ENCODE measurements at places on chromosomes 16 and 17.
A peak's percentile ranks its signal among the peaks of the same experiment; 100 is the strongest.

DNA sequence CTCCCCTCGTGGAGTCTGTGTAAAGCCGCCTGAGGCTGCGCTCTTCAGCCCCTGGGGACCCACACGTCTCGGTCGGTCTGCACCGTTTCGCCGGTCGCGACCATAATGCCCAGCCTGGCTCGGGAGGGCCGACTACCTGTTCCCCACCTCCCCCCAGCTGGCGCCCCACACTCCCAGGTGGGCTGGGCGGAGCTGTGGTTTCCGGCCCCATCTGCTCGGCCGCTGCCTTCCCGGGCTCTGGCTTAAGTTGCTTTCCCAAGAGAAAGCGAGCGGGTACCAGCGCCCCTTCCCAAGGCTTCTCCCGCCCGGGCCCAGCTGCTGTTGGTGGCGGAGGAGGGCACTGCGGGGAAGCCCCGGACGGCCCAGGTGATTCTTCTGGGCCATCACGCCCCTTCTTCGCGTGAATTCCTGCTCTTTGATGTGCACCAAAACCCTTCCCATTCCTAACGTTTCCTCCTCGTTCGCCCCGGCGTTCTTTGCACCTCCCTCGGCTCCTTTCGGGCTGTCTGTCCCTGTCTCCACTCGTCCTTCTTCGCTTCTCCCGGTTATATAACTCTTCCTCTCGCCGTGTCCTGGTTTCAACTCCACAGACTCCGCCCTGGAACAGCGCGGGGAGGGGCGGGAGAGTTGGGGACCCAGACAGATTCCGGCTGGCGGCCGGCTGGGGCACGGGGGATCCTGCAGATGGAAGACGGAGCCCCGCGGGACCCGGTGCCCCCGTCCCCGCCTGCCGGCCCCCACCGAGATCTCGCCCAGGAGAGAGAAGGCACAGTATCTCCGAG, 2.0 kb downstream of the KDM6B start:
- DNase-seq: peak; percentile 60

- DNase-seq: no peak
Observed at GRCh38 chr17:22517716-22518115, 825.4 kb downstream of the KCNJ18 start.

DNA sequence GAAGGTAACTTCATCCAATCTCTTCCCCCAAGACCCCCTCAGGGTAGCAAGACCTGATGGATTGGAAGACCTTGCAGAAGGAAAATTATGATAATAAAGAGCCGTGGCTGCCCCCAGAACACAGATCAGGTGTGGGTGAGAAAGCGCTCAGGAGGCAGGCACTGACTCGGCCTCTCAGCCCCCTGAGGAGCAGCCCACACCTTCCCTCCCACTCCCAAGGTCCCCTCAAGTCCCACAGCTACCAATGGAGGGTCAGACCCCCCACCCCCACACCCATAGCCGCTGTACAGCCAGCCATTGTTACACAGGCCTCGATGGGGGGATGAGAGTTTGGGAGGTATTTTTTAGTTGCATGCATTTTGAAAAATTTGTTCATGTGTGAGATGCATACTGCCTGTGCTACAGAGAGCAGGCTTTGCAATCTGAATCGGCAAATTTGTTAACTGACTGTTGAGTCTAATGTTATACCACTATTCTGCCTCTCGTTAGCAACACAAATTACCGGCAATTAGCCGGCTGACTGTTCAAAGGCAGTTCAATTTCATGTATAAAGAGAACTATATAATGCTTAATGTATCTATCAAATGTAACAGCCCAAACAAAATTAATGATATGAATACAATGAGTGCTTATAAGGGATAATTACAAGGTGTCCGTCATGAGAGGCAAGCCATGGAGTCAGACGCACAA, 211.7 kb downstream of the C16orf78 start:
- DNase-seq: no peak

DNA sequence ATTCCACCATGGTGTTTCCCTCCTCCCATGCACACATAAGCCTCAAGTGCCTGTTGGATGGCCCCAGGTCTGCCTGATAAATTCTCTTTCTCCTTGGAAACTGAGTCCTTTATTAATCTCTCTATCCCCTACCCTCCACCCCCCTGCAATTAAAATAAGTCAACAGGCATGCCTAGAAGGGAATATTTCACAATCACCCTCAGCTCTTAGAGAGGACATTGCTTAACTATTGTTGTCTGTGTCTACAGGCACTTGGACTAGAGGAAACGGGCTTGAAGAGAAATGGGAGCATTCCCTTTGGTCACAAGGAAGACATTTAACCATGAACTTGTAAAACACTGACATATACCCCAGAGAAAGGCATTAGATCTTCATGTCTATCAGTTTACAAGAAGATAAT, 39.5 kb downstream of the RCVRN start:
- no peak for DNase-seq

DNA sequence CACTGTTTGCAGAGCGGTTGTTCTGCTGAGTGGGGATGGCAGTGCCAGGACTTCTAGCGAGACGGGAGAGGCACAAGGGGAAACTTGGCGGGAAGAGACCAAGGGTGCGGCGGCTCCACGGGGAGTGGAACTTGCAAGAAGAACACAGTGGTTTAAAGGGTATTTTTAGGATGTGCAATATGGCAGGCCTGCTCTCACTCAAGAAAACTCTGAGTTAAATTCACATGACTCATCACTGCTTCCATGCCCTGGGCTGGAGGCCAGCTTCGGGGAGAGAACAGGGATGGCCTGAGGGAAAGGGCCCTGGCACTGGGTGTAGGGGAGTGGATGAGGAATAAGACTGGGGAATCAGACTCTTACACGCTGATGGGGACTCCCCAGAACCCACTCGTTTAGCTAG, 13.3 kb upstream of the CD300LD start:
- no peak for DNase-seq

- no peak for DNase-seq
Observed at GRCh38 chr17:49748791-49749190, 15.1 kb downstream of the FAM117A start.

GRCh38 chr17:50799582-50799981, 32.3 kb upstream of the ANKRD40CL start:
- no peak for DNase-seq

DNA sequence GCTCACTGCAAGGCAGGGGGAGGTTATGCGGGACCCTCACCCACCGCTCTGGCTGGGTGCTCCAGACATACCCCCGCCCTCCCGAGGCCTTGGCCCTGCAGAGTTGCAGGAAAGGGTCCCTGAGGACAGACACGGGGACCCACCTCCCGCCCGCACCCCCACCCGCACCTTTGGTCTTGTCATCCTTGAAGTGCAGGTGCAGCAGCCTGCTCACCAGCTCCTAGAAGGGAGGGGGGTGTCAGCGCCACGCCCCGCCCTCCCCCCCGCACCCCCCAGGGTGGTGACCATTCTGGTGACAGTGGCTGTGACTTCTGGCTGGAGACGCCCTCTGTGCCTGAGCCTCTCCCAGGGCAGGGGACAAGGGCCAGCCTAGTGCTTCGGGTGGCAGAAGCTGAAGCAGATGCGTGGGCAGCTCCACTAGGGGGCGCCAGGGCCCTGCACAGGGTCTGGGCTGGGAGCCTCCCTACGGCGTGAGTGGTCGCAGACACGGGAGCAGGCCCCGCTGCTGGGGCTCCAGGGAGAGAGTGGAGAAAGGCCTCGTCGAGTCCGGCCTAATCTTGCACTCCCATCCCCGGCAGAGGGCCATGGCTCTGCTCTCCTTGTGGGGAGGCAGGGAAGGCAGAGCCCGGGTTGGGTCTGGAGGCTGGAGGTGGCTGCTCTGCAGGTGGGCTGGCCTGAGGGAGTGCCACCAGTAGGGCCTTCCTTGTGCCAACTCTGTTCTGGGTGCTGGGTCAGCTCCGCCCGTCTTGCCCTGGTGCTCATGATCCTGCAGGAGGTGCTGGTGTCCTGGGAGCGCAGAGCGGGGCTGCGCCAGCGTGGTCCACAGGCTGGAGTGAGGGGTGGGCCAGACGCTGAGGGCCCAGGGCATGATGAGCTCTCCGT, 2.7 kb downstream of the CENPX start:
- no peak for DNase-seq

- no peak for DNase-seq
Observed at GRCh38 chr17:66610361-66611133, 224.4 kb upstream of the CACNG5 start.

- DNase-seq: peak; percentile 70
Observed at GRCh38 chr17:13297183-13297582, 279.4 kb upstream of the ELAC2 start.

GRCh38 chr16:535446-536405, 8.2 kb downstream of the CAPN15 start:
- no peak for DNase-seq

DNA sequence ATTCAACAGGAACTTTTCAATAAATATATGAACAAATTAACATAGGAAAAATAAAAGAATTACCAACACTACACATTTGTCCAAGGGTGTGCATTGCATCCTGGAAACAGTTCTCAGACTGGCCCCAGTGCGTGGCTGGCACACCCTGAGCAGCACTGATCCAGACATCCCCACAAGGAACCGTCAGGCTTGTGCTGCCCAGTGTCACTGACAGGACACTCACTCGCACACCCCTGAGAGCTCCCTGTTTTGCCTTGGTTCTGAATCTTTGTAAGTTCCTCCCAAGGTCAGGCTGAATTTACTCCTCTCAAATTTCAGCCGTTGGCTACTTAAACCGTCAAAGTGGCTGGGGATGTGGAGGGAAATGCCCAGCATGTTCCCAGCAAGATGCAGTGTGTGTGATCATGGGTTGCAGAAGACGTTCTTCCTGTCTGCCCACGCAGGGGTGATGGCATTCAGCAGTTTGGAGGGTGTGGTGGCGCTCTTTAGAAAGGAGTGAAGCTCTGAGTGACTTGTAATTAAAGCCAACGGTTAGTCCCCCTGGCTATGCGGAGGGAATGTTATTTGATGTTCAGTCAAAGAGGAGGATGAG, 1.7 kb downstream of the MT2A start:
- DNase-seq: no peak

DNA sequence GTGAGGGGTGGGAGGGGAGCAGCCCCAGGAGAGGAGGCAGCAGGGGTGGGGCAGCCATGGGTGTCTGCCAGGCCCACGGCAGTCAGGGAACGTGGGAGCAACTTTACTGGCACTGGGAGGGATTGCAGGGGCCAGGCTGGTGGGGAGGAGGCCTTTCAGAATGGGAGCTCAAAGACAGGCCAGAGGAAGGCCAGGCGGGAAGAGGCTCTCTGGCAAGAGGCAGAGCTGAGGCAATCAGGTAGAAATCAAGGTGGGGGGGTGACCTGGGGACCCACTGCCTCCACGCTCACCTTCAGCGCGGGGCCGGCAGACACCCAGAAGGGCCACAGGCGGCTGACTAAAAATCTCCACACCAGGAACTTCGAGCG, 11.9 kb upstream of the GSE1 start:
- no peak for DNase-seq

- no peak for DNase-seq
Observed at GRCh38 chr17:54368906-54369305, 531.7 kb upstream of the TOM1L1 start.

GRCh38 chr16:19907161-19907992, 22.7 kb upstream of the GPRC5B start:
- peak; percentile 68 for DNase-seq

GRCh38 chr16:84055801-84056634, 13.4 kb upstream of the SLC38A8 start:
- DNase-seq: no peak

DNA sequence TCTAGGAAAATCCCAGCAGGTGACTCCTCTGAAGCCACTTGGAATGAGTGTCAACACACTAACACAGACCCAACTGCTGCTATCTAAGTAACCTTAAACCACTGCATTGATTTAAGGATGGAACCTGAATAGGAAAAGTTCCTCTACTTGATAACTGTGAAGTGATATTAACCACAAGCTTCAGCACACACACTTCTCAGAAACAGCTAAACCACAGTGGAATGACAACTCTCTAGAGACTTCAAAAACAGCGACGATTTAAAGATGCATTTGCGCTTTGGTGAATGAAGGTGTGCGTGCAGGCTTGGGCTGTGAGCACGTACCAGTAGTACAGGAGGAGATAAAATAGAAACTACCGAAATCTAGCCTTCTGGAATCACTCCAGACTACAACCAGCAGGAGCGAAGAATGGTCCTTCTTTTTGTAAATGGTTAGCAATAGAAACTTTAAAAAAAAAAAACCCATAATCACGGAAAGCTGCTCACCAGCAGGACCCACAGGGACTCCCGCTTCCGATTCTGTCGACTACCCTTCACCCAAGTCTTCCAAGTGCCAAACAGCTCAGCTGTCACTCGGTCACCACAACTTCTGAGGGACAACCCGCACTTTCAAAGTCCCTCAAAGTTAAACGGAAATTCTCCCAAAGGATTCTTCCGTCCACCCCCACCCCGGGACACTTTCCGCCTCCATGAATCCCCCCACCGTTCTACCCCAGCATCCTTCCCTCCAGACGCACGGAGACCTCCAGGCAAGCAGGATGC, 137.7 kb upstream of the CORO6 start:
- DNase-seq: no peak

- DNase-seq: no peak
Observed at GRCh38 chr16:16124438-16124837, 98.9 kb downstream of the ABCC6 start.
